ENCODE measurements at places on chromosomes 16 and 17.
A peak's percentile ranks its signal among the peaks of the same experiment; 100 is the strongest.

DNA sequence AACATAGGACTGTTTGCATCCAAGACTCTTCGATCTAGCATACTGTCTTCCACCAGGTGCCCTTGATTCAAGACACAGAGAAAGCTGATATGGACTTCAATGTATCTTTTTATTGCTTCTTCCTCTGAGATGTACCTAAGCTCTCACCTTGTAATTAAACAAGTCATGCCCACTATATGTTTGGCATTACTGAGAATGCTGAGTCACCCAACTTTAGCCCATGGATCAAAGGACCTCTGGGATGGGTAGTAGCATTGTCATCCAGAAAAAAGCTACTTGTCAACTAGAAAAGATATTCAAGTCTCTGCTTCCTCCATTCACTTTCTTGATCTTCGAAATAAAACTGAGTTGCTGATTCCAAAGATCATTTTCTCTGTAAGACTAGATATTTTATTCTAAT lies 37.8 kb downstream of the CDH8 start:
- no peak for DNase-seq

DNA sequence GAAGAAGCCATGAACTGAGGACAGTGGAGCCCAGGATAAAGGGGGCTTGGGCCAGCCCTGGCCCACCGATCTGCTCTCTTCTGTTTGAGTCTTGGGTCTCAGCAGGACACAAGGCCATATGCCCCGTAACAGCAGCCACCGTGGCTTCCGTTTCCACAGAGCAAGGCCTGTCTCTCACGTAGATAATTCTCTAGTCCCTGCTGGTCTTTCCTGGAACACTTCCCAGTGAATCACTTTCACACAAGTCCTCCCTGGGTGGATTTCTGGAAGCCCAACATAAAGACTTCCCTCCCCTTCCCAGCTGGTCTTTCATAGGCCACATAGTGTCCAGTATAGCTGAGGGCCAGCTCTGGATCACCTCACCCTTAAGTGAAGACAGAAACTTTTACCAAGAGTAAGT lies 19.9 kb upstream of the C16orf78 start:
- DNase-seq = no peak

DNA sequence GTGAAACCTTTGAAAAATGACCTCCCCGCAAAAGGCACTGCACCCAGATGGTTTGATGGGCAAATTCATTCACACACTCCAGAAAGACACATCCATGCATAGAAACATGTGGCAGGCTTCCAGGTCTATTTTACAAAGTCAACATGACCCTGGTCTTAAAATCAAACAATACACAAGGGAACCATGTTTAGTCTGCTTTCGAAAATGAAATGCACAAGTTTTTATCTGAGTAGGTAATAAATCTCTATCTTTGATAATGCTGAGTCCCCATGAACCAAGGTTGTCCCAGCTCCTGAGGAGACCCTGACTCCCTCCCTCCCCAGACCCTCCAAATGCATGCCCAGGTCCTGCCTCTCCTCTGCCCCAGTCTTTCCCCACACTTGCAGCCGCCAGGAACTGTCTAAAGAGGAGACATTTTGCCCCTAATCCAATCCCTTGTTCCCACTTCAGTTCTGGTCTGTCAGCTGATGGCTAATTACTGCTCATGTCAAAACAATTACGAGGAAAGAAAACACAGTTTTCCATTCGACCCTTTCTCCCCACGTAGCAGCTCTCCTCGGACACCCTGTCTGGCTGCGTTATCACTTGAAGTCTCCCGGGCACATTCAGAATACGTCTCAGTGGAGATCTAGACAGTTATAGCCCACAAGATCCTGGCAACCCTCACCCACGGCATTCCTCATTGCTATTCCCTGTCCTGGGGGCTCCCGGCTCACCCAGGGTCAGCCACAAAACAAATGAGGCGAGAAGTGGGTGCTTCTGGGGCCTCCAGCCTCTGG lies 68.8 kb upstream of the RCVRN start:
- no peak for DNase-seq

- peak; percentile 42 for DNase-seq
Measured at GRCh38 chr17:82414548-82415281, 3.4 kb upstream of the HEXD start.

DNA sequence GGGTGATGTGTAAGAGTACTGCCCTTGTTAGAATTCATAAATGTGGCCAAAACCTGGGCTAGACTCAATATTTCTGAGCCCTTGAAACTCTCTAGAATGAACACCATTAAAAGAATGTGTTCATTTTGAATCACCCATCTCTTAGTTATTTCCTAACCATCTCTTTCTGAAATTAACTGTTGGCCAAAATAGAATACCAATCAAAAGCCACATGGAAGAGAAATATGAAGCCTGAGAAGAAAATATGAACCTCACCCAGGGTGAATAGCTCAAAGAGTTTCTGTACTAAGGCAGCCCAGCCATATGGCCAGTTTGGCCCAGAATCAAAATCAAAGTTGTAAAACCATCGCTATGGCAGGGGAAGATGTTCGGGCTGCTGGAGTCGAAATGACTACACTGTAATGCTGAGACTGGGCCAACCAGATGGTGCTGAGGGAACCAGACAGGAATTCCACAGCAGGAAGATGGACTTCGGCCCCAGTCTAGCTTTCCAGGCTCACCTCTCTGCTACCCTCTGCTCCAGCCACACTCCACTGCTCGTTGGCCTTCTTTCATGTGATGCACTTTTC lies 154.3 kb upstream of the ZFHX3 start:
- no peak for DNase-seq

All from CD14-positive monocyte (primary cell).